Upper lobe of left lung (tissue), 6 donors: ENCODE measurements at places on chromosomes 16 and 17.

- no peak for DNase-seq
These were observed 20.6 kb downstream of the DNAAF1 start for GRCh38 chr16:84165746-84166145.

DNA sequence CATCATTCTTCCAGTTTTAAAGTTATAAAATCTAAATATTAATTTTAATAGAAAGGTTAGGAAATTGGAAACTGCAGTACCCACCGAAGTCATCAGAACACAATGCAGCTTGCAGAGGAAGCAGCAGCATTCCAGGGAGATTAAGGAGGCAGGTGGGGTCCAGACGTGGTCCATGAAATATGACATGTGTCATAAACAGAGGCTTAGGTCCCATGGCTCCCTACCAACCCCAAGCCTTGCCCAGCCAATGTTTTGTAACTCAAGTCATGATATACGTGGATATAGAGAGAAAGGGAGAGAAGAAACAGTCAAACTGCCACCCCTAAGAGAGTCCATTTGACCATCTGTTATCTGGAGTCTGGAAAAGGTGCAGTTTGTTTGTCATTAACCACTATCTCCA lies 670.0 kb downstream of the TOX3 start:
- DNase-seq, result no peak

- DNase-seq, result no peak
These were observed 45.1 kb upstream of the NDRG4 start for GRCh38 chr16:58454856-58455255.

DNA sequence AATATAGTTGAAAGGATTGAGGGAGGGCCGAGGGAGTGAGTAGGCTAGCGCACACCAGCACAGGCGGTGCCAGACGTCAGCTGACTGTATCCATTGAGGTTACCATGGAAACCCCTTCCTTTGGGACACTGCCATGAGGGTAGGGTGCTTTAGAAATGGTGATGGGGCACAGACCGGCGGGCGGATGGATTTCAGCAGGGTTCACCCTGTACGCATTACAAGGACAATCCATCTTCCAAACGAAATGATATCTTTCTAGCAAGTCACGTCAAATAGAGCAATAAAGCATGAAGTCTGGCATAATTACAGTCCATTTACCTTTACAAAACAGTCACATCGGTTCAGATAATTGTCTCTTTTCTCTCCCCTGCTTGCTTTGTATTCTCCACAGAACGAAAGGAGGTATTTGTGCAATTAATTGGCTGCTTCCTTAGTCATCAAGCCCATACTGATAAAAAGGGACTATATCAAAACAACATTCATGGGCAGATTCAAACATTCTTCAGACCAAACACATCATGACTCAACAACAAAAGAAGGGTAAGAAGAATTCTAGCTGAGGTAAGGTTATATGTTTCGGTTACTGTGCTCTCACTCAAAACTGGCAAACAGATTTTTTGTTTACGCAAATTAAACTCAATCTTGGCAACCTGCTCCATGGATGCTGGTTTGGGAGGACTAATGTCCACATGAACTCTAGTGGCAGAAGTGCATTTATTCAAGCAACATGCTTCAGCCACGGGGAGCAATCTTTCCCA lies 140.6 kb downstream of the CDK5R1 start:
- DNase-seq, result no peak

GRCh38 chr16:54125751-54126655 lies 160.6 kb downstream of the IRX3 start:
- no peak for DNase-seq

DNA sequence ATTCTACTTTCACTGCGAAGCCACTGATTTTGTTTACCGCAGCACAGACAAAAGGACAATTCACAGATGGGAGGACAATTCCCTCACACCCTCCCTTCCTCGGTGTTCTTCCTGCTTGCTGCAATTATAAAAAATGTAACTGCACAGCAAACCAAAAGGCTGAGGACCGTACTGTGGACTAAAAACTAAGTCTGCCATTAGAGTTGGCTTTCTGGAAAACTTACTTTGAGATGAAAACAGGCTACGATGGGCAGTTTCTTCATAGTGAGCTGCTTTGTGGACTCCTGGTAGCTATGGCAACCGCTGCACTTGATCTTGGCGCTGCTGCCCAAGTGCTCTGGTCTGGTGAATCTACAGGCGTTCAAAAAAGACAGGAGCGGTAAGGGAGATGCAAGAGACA lies 35.2 kb downstream of the USP22 start:
- no peak for DNase-seq

GRCh38 chr16:79003026-79003609 lies 597.4 kb downstream of the MAF start:
- DNase-seq, result no peak

DNA sequence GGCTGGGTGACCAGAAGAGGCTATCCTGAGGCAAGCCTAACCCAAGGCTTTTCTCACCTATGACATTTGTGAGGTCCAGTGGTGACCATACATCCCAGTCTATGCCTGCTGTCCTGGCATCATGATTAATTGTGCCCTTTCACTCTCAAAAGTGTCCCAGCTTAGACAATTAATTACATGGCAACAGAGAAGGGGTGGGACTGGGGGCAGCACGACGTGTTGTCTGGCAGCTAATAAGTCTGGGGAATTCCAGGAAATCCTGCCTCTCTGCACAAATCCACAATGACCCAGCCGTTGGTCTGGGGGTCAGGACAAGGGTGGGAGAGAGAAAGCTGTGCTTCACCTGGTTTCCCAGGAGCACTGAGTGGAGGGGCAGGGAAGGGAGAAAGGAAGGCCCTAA lies 14.0 kb upstream of the MTMR4 start:
- DNase-seq, result no peak

DNA sequence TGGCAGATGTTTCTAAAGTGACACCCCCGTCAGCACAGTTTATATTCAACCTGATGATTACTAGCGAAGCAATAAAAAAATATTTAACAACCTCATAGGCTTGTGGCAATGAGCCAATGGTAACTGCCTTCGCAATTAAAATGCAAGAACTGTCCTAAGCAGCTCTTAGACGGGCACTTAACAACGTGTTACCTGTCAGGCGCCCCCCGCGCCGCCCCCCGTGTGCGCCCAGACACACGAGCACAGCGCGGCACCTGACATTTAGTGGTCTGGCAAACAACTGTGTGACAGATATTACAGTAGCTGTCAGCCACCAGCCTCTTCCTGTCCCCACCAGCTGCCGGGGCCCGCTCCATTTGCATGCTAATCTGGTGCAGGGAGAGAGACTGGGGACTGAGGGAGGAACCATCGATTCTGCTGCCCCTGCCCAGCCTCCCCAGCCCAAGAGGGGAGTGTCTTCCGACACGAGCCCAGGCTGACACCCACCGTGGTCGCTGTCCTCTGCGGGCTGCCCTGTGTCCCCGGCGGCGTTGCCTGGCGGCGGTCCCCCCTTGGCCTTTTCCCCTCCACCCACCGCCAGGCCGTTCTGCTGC lies 12.7 kb downstream of the NDUFAF8 start:
- DNase-seq, result no peak

DNA sequence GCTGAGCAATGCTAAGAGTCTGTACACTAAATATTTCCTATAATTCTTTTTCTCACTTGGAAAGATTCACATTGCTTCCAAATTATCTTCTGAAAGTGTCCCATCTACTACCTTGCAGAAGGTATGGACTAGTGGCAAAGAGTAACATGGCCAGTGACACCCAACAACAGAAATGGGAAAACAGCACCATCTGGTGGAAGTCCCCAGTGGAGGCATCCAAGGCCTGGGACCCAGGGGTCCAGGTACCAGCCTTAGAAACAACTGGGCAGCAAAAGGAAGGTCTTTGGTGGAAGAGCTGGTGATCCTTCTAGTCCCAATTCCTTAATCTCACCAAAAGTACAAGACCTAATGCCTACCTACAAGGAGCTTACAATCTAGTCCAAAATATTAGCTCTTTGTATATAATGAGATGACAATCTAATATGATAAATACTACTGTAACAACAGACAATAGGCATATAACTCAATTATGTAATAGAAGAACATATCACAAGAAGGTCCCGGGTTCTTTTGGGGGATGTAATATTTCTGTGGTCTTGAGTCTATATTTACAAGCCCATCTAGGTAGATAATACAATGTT lies 55.3 kb downstream of the SKAP1 start:
- no peak for DNase-seq

DNA sequence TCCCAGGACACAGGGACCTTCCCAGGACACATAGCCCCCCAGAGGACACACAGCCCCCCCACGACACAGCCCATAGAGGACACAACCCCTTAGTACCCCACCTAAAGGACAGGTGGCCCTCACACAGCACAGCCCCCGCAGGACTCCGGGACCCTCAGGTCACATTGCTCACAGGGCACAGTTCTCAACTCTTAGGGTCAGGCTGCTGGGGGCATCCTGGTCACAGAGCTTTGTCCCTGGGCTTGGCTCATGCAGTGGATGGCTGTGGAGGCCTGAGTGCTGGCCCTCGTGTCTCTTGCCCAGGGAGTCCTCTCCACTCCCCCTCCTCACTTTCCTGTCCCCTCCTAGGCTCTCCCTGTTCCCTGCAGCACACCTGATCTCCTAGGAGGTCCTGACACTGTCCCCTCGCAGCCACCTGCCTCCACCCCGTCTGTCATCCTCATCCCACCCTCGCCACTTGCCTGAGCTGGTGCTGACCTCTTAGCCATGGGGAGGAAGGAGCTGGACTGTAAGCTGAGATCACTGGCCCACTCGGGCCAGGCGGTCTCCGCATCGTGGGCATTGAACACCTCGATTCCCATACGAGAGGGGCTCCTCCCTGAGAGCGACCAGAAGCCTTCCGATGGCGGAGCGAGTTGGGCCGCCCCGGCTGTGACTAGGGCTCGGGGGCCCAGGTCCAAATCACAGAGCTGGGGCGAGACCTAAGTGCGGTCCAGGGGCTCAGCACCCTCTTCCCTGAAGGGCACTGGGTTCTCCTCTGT lies 1.4 kb upstream of the WDR45B start:
- no peak for DNase-seq

DNA sequence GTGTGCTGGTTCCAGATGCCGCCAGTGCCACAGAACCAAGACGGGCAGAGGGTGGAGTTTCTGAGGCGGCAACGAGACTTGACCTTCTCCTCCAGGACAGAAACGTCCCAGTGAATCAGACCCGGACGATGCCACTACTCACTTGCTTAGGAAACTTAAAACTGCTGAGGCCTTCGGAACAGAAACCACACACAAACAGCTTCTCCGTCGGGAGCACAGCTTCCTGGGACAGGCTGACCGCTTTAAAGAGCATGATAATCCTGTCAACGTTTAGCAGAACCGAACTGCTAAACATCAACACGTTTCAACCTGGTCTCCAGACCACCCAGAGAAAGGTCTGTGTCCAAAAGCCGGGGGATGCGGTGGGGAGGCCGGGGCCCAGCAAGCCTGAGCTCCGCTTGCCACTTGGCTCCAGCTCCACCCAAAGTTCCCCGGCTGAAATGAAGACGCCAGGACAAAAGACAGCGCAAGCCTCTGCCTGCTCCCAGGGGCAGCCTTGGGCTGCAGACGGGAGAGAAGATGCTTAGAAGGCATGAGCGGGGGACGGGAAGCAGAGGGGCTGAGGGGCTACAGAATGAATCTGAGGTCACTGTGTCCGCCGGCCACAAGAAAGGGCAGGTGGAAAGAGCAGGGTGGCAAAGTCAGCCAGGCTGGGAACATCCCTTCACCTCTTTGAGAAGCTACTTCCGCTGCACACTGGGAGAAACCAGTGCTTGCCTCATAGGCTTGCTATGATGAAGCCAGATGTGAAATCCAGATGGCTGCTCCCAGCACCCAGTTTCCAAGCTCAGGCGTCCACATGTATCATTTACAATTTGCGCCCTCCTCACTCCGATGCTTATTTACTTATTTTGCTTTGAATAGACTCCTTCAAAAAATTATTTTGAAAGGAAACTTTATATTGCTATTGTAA lies 69.0 kb downstream of the MRM3 start:
- DNase-seq, result no peak

DNA sequence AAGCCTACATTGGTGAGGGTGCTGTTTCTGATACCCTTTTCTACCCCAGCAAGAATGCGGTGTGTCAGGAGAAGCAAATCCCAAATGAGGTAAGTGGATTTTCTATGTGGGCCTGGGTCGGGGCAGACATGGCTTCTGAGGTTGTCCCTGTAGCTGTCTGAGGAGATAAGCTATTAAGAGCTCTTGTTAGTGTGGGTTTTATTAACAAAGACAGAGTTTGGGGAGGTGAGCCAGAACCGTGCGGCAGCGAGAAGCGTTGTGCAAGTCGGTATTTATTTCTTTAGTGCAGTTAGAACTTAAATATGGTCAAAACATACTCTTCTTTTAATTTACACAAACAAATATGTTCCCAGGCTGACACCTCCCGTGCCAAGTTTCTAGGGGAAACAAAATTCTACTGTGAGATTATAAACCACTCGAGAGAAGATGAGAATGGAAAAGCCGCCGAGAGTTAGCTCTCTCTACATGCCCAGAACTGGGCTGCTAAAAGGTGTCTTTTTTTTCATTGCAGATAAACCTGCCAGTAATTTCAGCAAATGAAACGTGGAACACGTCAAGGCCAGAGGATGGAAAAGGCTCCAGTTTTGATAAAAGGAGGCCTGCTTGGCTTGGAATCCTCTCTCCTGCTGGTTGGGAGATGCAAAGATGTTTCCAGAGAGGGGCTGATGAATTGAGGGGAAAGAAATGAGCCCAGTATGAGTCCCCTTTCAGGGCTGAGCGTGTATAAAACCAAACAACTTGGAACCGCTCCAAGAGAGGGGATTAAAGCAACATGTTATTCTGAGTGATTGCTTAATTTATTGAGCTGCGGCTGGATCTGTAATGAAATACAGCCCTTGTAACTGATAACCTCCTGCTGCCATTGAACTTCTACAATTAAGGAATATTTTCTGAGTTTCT lies 254.6 kb downstream of the MRTFB start:
- no peak for DNase-seq

DNA sequence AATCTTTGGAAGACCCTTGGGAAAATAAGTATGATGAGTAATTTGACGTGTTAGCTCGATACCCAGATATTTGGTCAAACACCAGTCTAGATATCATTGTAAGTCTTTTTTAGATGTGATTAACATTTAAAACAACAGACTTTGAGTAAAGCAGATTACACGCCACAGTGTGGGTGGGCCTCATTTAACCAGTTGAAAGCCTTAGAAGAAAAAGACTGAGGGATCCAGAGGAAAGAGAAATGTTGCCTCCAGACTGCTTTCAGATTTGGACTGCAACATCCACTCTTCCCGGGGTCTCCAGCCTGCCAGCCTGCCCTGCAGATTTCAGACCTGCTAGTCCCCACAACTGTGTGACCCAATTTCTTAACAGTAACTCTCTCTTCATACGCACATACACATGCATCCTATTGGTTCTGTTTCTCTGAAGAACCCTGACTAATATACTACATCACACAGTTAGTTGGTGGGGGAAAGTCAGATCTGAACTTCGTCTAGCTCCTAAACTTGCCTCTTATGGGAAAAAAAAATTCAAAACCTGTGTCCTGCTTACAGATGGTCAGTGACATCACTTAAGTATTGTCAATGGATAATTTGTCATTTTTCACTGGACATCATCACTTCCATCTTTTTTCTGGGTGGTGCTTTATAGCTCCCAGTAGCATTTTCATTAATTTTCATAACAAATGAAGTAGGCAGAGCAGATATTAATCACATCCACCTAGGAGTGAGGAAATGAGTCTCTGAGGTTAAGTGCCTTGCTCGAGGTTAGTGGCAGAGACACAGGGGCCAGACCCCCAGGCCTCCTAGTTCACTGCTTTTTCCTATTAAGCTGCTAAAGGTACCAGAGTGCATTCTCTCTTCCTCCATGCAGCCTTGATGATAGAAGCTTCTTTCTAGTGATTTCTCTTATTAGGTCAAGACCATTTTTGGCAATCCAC lies 107.7 kb upstream of the TOB1 start:
- DNase-seq, result no peak
